Regular cardiac myocyte (primary cell): ENCODE measurements at places on chromosomes 12 and 14. TPM values are rescaled to one million over a fixed set of nuclear protein-coding genes. Genes with fewer than 3 reads are reported as not detected.

The INHBE gene
- total RNA-seq = 0.38 and 0.85 TPM in 2 replicates

The MMP19 gene
- 2.5 and 7.3 TPM in 2 replicates for total RNA-seq

The BCL2L2 gene
- 18.3 and 18.4 TPM in 2 replicates for total RNA-seq

The RD3L gene
- not detected in 2 replicates for total RNA-seq

The CACNA1C gene
- total RNA-seq = 2.3 and 5.9 TPM in 2 replicates

The TAS2R19 gene
- total RNA-seq = 2.1 and 7.3 TPM in 2 replicates

The OR6C70 gene
- total RNA-seq = not detected in 2 replicates

The TTC7B gene
- 12.3 and 13.8 TPM in 2 replicates for total RNA-seq

The TMEM253 gene
- not detected in 2 replicates for total RNA-seq

The RASSF3 gene
- total RNA-seq = 22.2 and 29.3 TPM in 2 replicates

The TMEM63C gene
- total RNA-seq = under 0.01 and 0.56 TPM in 2 replicates

The MYF5 gene
- total RNA-seq = not detected in 2 replicates

The SYNDIG1L gene
- under 0.01 TPM in 1 of 2 replicates, not detected in the other for total RNA-seq

The NINJ2 gene
- total RNA-seq = 0.19 and 0.28 TPM in 2 replicates

The POTEG gene
- not detected in 2 replicates for total RNA-seq

The PTPRR gene
- 1.2 and 2.8 TPM in 2 replicates for total RNA-seq

The TAC3 gene
- 2.8 TPM in 1 of 2 replicates, not detected in the other for total RNA-seq

The DRAM1 gene
- 21.9 and 132 TPM in 2 replicates for total RNA-seq

The KRT83 gene
- under 0.01 TPM in 1 of 2 replicates, not detected in the other for total RNA-seq

The FSCB gene
- under 0.01 and 0.19 TPM in 2 replicates for total RNA-seq

The SERPINA9 gene
- total RNA-seq = 0.28 and 0.96 TPM in 2 replicates

The RAN gene
- total RNA-seq = 555 and 1,282 TPM in 2 replicates

The SSTR1 gene
- total RNA-seq = 0.77 and 1.1 TPM in 2 replicates
